Coronary artery (tissue), 2 donors: ENCODE measurements at places on chromosomes 1 and 21.
A peak's percentile ranks its signal among the peaks of the same experiment; 100 is the strongest.

DNA sequence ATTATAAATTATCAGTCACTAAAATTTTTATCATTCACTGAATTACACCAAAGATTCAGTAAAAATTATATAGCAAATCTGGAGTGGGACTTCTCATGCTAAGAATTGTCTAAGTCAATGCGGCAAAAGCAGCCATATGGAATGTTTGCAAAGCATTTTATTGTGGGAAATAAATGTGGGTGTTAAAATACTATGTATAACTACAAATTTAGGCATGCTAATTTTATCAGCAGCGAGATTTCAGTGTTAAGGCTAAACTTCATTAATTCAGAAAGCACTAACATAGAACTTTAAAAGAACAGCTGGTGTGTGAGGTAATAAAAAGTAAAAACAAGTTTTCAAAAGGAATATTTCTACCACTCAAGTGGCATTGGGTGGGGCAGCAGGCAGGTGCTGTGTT, 21.4 kb downstream of the COLGALT2 start:
- DNase-seq: no peak

GRCh38 chr1:206700445-206701036, 15.8 kb downstream of the MAPKAPK2 start:
- DNase-seq: no peak

- no peak for DNase-seq
These were observed 36.3 kb downstream of the SDC3 start for GRCh38 chr1:30872033-30872947.

DNA sequence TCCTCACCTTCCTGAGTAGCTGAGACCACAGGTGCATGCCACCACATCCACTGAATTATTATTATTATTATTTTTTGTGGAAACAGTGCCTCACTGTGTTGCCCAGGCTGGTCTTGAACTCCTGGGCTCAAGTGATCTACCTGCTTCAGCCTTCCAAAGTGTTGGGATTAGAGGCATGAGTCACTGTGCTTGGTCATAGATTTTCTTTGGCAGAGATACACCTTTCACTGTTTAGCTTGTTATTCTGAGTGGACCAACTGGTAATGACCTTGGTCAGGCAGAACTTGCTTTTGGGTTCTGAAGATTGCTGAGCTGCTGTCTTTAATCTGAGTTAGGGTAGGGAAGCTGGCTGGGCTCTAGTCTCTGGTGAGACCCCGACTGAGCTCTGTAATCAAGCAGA, 66.8 kb downstream of the DNAH14 start:
- no peak for DNase-seq

GRCh38 chr1:5613900-5614299, 378.3 kb downstream of the NPHP4 start:
- DNase-seq: no peak

DNA sequence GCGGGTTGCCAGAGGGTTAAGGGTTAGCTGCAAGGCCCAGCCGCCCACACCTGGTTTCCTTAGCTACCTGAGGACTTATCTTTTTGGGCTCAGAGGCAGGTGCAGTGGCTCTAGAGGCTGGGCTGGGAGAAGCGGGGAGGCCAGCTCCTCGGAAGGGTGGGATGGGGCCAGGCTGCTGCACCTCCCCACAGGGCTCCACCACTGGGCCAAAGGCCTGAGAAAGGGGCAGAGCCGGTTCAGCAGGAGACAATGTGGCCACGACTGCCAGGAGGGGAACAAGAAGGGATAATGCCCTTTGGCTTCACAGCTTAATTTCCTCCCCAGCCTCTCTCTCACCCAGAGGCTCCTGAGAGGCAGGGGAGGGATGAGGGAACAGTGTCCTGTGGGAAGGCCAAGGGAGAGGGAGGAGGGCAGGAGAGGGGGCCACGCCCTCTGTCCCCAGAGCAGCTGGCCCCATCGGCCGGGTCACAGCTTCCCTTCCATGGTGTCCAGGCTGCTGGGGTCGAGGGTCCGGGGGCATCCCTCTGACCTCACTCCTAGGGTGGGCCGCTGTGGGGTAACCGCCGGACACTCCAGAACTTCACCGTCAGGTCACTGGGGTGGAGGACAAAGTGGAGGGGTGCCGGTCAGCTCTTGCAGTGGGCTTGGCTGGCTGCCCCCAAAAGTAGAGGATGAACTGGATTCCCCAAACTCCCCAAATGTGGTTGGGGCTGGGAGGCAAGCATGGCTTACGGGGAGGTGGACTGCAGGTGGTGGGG, 50.4 kb downstream of the KIF21B start:
- no peak for DNase-seq

DNA sequence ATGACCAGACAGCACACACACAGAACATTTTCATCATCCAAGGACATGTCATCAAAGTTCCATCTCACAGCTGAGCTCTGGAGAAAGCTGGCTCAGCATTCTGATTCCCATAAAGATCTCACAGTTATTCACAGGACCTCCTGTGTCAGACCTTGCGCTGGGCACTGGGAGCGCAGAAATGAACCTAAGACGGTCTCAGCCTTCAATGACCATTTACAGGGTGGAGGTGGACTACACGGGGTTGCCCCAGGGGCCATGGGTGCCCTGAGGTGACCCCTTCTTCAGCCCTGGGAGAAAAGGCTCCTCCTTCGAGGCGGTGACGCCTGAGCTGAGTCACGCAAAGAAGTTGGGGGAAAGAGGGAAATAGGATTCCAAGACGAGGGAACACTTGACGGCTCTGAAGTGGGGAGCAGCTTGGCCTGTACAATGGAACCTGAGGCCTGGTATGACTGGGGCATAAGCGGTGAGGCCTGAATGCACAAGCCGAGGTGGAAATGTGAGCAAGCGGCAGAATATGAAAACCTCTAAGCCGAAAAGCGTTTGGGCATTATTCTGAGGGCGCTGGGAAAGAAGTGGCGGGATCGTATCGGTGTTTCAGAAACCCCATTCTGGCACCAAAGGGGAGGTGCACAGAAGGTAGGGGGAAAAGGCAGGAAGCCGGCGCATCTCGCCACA, 797 bp downstream of the CC2D1B start:
- peak; percentile 83 for DNase-seq

DNA sequence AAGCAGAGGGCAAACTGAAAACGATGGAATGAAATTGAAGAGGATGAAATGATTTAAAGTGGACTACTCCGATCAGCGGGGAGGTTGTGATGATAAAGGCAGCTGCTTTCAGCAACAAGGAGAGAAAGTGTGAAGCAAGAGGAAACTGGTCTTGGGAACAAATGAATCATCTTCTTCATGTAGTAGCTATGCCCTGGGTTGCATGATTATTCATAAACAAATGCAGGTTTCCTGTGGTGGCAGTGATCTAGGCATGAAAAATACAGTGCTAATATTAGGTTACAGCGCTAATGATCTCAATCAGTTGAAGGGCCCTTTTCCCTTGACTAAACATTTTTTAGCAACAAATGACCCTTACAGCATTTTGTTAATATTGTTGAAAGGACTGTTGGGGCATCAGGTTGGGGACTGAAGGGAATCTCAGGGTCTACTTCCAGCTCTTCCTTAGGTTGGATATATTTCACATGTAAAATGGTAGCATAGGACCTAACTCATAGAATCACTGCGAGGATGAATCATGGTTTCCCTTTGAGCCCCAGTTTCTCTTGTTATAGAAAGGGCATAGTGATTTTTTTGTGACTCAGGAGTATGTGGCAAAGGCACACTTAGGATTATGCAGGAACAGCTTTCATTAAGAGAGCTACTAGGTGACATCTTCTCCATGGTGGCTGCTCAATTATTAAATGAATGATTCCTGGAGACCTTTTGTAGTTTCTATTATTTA, 1.9 kb upstream of the ZFYVE9 start:
- no peak for DNase-seq

GRCh38 chr1:27807385-27807784, 23.2 kb upstream of the PPP1R8 start:
- no peak for DNase-seq

DNA sequence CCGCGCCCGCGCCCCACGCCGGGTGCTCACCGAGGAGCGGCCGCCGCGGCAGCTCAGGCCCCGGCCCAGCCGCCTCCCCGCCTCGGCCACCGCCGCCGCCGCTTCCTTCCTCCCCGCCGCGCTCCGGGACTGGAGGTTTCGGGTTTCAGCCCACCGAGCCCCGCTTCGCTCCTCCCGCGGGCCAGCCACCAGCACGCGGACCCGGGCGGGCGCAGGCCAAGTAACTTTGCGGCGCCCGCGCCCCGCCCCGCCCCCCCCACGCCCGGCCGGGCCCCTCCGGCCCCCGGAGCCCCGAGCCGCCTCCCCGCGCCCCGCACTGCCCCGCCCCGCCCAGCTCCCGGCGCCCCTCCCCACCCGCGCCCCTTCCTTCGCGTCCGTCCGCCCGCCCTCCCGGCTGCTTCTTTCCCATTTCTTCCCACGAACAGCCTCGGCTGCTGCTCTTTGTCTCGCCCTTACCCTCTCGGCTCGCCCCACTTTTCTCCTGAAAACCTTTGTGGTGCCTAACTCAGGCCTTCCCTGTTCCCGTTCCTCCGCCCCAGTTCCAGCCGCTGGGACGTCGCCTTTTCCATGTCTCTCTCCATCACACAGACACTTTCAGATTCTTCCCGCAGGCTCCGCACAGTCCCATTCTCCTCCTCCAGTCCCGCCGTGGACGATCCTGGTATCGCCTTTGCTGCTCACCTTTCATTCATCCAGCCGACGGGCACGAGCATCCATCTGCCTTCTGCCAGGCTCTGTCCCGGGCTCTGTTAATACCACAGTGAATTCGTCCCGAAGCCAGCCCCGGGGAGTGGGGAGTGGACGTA, at the start of gene GPR161:
GPR161 (minus strand) TSS at position 222 of the 806 bp plus-strand sequence. CDS start 32,080 bp downstream, outside the sequence.
- no peak for DNase-seq

DNA sequence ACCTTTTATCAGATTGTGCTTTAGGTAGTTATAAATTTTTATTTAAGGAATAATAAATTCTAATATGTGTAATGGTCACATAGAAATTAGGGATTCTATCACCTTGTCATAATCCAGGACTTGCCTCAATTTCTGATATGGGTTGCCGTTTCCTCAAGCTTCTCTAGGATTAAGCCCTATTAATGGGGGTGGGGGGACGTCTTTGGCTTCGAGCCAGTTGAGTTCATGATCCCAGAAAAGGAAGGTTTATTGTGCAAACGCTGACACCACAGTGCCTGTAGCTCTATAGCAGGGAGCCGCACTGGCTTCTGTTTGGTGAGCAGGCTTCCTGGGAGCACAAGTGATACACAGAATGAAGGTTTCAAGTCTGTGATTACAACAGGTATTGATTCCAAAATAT, 22.0 kb upstream of the VAMP3 start:
- DNase-seq: no peak

GRCh38 chr1:84352298-84353106, 45.8 kb upstream of the DNASE2B start:
- no peak for DNase-seq

GRCh38 chr1:151326619-151327222, 495 bp downstream of the PI4KB start:
- peak; percentile 79 for DNase-seq

- no peak for DNase-seq
These were observed 103.8 kb downstream of the TOMM20 start for GRCh38 chr1:235024711-235025421.

GRCh38 chr1:69436151-69436550, 131.6 kb upstream of the LRRC7 start:
- DNase-seq: no peak

DNA sequence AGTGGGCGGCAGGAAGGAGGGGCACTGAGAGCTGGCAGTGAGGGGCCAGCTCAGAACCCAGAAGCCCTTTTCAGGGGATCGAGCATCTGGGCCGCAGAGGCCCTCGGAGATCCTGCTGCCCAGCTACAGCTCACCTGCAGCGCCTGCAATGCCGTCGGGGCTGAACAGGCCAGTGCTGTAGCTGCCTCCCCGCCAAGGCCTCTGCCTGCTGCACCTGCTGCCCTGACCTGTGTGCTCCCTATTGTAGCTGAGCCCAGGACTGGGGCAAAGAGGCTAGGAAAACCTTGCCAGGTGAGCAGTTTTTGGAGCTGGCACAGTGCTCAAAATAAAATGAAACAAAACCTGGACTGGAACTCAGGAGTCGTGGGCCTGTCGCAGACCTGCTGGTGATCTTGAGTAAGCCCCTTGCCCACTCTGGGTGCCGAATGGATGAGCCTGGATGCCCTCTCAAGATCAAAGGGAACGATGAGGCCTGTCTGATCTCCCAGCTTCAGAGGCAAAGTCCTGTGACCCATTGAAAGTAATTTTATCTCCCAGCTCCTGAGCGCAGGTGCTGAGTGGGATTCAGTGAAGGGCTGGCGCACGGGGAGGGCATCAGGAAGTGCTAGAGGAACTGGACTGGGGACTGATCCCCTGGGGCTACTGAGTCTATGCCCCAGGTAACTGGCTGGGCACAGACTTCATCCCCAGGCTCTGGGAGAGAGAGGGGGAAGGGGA, 154.6 kb downstream of the FOXD2 start:
- DNase-seq: no peak

DNA sequence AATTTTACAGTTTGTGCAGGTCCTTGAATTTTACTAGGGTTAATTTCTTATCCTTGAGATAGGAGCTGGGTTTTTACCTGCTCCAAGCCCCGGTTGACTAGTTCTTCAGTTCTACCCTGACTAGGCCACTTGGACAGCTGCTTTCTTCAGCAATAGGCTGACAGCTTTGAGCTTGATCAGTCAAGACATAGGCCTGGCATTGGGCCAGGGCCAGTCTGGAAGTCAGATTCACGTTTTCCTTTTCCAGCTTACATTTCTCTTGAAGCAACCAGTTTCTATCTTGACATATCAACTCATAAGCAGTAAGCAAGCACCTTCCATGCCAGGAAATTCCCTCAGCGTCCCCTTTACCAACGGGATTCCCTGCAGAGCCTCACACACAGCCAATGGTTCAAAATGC, 63.7 kb upstream of the AJAP1 start:
- DNase-seq: peak; percentile 29

- DNase-seq: no peak
These were observed 2.9 kb downstream of the ZBTB40 start for GRCh38 chr1:22454476-22455056.

DNA sequence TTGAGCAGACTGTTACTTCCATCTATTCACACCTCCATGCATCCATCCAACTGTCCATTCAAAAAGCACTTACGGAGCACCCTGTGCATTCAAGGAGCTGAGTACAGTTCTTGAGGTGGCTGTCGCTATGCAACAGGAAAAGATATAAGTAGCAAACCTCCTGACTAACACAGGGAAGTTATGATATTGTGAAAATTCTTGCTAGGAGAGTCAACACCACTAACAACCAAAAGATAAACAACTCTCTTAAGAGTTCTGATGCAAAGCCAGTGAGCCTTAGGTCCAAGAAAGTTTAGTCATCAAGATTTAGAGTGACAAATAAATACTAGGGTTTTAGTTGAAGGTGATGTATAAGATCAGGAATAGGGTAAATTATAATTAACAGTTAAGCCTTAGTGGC, 44.5 kb upstream of the TRIM45 start:
- no peak for DNase-seq
